ENCODE measurements at places on chromosomes 16 and 17.
A peak's percentile ranks its signal among the peaks of the same experiment; 100 is the strongest.

- DNase-seq: no peak
Measured at GRCh38 chr17:63041722-63042121, 75.7 kb downstream of the TANC2 start.

DNA sequence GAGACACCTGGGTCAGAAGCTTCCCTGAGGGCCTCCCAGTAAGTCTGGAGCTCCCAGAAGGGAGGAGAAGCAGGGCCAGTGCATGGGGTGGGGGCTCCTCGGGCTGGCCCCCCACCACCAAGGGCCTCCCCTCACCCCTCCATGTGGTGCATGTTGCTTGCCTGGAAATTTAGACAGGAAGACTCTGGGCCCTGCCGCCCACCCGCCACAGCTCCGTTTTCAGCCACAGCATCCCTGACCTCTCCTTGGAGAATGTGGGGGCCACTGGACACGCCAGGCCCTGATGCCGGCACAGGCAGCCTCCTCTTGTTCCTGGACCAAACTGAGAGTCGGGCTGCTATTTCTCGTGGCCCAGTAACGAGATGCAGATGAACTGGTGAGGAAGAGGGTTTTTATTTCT lies 2.7 kb upstream of the METTL26 start:
- DNase-seq: no peak

GRCh38 chr16:83705856-83706255 lies 101.9 kb upstream of the HSBP1 start:
- no peak for DNase-seq

DNA sequence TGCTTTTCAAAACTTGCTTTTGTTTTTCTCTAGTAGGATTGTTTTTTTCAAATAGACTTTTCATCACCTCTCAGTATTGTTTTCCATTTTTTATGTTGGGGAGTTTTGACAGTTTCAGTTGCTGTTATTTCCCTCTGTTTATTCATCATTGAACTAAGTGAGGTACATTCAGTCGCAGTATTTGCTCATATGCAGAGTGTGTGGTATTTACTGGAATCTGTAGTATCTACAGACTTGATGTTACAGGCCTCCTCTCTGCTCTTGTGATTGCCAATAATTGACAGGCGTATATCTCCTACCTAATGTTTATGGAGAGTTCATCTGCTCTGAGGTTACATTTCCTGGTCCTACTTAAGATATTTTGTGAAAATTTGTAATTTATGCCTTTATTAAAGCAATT lies 49.6 kb downstream of the COX10 start:
- DNase-seq: no peak

GRCh38 chr17:54848368-54848987 lies 52.2 kb upstream of the TOM1L1 start:
- DNase-seq: no peak

DNA sequence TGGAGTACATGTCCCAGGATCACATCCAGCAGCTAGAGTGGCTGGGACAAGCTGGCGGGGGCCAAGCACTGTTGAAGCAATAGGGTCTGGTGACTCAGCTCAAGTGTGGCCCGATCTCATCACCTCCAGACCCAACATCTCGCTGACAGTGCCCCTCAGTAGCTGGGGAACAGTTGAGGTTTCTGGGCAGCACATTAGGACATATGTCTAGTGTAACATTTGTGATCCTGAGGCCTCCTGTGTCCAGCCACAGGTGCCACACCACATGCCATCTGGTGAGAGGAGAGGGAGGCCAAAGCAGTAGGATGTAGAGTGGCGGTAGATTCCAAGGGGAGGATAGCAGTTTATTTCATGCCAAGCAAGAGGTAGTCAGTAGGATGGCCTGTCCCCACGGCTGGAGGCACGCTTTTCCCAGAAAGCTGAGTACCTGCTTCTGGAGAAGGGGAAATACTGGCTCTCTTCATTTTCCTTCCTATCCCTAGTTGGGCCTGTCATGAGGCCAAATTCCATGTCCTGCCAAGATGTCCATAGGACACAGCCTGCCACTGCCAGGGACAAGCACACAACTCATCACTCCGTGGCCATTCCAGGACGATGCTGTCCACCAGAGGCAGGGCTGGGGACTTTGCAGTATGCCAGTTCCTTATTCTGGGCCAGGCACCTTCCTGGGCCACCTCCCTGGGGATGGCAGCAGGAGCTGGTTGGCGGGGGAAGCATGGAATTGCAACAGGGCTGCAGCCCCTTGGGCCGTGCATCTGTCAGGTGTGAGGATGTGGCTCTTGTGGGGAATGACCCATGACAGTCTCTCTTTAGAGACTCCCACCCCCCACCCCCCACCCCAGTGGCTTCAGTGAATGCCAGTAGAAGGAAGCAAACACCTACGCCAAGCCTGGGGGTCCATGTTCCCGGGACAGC lies 24.0 kb downstream of the GGA3 start:
- DNase-seq: peak; percentile 11

DNA sequence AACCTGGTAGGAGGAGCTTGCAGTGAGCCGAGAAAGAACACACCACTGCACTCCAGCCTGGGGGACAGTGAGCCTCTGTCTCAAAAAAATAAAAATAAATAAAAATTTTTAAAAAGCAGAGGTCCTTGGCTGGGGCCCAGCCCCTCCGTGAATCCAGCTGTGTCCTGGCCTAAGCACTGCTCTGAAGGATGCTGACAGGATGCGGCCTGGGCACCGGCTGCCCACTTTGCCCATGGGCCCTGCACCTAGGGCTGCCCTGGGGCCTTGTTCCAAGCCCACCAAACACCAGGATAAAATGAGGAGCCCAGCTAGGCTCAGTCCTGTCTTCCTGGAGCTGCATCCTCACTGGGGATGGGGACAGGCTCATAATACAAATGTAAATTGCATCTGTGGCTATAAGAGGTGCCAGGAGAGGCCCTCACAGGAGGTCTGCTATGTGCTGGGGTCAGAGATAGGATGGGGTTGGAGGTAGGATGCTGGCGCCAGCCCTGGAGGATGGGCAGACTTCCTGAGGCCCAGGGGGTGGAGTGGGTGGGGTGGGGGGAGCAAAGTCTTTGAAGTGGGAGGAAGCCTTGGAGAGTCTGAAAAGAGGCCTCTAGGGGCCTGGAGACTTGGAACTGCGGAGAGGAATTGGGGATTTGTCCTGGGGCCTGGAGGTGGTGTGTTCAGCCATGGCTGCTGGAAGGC lies 6.2 kb downstream of the C16orf89 start:
- no peak for DNase-seq

DNA sequence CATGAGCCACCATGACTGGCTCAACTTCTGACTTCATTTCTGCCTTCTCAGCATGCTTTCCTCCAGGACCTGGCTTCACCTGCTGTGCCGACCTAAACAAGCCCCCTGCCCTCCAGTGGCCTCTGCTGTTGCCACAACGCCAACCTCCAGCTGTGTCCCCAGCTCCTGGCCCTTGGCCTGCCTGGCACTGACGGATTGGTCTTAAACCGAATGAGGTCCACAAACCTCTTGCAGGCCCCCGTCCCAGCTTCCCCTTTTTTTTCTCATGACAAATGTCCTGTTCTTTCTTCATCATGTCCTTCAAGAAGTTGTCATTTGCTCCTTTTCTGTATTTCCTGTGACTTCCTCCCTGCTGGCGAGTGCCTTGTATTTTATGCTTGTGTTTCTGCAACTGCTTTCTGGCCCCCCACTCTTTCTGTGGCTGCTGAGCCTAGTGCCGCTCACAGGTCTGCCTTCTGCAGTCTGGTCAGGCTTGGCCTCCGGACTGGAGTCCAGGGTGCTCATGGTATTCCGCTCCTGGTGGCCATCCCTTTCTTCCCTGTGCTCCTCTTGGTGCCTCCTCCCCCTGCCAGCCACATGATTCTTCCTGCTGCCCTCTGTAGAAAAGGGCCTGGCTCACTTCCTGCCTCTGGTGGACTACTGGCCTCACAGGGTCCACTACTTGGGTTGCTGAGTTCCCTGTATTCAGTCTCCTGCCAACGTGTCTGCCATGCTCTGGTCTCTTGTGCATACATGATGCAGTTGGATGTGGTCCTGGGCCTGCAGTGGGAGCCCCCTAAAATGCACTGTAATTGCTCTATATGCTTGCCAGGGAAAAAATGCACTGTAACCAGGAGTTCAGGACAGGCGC lies 2.9 kb downstream of the ATP6V0C start:
- no peak for DNase-seq

- DNase-seq: no peak
Measured at GRCh38 chr16:53154513-53154912, 99.7 kb downstream of the CHD9 start.

DNA sequence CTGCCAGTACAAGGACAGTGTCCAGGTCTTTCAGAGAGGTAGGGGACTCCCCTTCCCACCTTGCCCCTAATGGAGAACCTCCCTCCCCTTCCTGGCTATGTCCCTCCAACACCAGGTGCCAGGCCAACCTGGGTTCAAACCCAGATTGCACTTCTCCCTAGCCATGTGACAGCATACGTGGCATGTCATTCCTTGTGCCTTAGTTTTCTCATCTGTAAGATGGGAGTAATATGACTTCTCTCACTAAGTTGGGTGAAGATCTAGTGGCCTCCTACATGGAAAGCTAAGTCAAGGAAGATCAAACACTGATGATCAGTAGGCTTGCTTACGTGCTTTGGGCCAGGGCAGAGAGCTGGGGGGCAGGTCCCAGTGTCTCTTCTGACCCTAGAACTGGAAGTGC lies 8.8 kb downstream of the FCSK start:
- DNase-seq: no peak

DNA sequence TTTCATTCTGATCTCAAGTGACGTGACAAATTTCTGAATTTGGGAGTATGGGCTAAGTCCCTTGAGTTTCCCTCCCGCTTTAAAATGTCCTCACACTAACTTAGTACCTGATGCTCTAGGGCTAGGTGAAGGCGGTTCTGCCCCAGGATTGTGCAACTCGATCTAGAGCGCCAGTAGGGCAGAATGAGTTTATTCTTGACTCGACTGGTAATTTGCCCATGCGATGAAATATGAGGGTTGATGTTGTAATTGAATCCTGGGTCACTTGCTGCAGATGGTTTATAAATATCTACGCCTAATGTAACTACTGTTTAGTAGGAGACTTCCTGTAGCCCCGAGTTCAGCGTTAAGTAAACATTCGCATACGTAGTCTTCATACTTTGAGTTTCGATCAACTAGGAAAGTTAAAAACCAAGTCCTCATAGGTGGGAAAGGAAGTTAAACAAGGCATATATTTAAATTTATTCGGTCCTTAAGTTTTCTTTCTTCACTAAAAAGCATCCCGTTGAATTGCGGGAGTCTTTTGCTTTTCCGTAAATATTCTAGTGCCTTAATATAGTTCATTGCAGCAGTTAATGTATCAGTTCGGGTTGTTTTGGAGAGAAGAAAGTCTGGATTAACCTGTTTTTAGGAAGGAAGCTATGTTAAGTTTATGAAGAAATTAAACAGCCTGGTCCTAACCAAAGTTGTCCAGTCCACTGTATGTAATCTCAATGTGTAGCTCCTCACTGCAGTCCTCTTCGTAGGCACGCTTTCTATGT lies 1.6 kb downstream of the CTCF start:
- peak; percentile 84 for DNase-seq

DNA sequence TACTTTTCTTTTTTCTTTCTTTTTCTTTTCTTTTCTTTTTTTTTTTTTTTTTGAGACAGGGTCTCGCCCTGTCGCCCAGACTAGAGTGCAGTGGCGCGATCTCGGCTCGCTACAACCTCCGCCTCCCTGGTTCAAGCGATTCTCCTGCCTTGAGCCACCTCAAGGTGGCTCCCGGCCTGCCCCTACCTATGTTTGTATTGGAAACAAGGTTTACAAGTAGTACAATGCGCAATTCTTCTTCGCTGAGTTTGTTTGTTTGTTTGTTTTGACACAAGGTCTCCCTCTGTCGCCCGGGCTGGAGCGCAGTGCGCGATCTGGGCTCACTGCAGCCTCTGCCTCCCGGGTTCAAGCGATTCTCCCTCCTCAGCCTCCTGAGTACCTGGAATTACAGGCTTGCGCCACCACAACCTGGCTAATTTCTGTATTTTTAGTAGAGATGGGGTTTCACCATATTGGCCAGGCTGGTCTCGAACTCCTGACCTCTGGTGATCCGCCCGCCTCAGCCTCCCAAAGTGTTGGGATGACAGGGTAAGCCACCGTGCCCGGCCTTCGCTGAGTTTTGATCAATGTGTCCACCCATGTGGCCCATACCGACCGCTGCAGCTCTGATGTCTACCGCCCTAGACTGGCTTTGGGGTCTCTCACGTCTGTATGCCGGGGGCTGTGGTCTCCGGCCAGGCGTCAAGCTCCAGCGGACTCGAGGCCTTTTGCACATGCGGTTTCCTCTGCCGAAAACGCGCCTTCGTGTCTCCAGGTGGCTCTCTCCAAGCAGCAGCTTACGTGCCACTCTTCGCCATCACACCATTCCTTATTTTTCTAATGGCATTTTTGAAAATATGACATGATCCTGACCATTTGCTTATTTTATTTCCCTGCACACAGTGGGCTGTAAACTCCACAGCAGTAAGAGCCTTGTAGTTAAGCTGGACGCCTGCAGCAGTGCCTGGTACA lies 1.1 kb upstream of the YBX2 start:
- no peak for DNase-seq

- DNase-seq: peak; percentile 99
Measured at GRCh38 chr17:78933025-78933958, 8.1 kb upstream of the TIMP2 start.

DNA sequence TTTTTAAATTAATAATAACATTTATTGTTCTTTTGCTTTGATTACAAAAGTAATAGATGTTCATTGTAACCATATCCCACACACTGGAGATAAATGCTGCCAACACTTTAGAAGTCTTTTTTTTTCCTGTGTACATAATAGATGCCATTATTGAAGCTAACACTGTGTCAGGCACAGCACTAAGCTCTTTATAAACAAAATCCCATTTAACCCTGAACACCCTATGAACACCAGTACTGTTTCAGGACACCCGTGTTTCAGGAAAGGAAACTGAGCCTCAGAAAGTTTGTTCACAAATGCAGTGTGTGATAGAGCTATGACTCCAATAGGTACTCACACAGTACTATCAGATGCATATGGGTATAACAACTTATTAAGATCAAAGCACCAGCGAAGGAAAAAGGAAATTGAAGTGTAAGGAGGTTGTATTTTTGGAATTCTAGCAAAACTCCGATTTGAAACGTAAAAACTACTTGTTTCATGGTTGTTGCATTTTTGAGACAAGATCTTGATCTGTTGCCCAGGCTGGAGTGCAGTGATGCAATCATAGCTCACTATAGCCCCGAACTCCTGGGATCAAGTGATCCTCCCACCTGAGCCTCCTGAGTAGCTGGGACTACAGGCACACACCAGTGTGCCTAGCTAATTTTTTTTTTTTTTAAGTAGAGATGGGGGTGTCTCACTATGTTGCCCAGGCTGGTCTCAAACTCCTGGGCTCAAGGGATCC lies 2.0 kb upstream of the KIFC3 start:
- DNase-seq: no peak

GRCh38 chr16:69520800-69521602 lies 44.8 kb upstream of the NFAT5 start:
- DNase-seq: no peak

DNA sequence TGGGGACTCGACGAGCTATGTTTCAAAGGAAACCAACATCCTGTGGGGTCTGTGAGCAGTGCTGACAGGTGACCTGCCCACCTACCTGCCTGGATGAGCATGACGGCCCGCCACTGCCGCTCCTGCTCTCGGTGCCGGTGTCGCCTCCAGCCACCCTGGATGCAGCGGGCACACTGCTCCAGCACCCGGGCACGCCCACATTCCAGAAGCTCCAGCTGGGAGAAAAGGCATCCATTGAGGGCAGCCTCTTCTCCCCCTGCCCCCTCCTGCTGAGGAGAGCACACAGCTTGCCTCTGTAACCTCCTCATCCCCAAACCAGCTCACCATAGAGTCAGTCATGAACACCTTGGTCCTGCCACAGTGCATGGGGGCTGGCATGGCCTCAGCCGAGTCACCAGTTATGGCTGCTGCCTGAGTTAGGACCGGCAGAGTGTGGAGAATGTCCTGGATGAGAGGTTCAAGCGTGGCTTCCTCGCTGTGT lies 14.3 kb downstream of the ZNHIT3 start:
- DNase-seq: no peak

- no peak for DNase-seq
Measured at GRCh38 chr16:51937771-51938170, 609.2 kb downstream of the TOX3 start.

All from fibroblast of mammary gland (primary cell).